ENCODE measurements at places on chromosomes 1 and 21. TPM values are rescaled to one million over a fixed set of nuclear protein-coding genes. Genes with fewer than 3 reads are reported as not detected.

GRCh38 chr1:204079608-204079999 lies 6.7 kb downstream of the SOX13 start:
- no peak overlapping the region for H3K4me3 ChIP-seq
- H3K27ac ChIP-seq, result peak overlapping the region; percentile 57
- H3K36me3 ChIP-seq, result no peaks in the 10 kb centered on the region
- DNase-seq, result no peak
- peaks cover 38% of the 10 kb centered on the region for H3K27me3 ChIP-seq

DNA sequence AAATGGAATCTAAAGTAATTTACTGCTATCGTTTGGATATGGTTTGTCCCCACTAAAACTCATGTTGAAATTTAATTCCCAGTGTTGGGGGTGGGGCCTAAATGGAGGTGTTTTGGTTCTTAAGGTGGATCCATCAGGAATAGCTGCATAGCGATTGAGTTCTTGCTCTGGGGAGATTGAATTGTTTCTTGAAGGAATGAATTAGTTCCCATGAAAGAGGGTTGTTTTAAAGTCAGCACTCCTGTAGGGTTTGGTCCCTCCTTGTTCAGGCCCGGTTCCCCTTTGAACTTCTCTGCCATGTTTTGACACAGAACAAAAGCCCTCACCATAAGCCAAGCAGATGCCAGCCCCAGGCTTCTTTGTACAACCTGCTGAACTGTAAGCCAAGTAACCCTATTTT lies 170.9 kb downstream of the COL11A1 start:
- H3K4me3 ChIP-seq, result no peak overlapping the region
- H3K4me1 ChIP-seq, result no peaks in the 10 kb centered on the region
- no peak overlapping the region for H3K27ac ChIP-seq
- H3K36me3 ChIP-seq, result no peaks in the 10 kb centered on the region
- no peak for DNase-seq

- DNase-seq, result no peak
- H3K27ac ChIP-seq, result no peak overlapping the region
- H3K4me3 ChIP-seq, result no peak overlapping the region
- peaks cover 8% of the 10 kb centered on the region for H3K36me3 ChIP-seq
- peaks cover 4% of the 10 kb centered on the region for H3K4me1 ChIP-seq
Observed at GRCh38 chr1:43773821-43774220, 66.5 kb downstream of the ST3GAL3 start.

DNA sequence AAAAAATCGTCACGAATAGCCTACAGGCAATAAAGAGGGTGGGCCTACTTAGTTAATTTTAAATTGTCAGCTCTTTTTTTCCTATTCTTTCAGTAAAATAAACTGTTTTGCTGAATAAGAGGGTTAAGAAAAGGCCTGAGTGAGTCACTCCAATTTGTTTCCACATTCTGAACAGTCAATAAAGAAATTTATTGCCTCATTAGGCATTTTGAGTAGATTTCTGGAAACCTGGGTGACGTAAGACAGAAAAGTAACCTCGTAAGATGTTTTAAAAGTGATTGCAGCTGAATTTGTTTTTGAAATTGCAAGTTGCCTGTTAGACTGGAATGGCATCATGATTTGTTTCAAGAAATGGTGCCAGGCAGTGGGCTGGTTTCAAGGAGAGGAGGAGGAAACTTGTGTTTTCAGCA lies 439.3 kb downstream of the USP25 start:
- H3K27me3 ChIP-seq, result no peaks in the 10 kb centered on the region
- DNase-seq, result no peak
- H3K4me3 ChIP-seq, result no peak overlapping the region
- no peaks in the 10 kb centered on the region for H3K36me3 ChIP-seq
- H3K4me1 ChIP-seq, result no peaks in the 10 kb centered on the region
- H3K27ac ChIP-seq, result no peak overlapping the region

DNA sequence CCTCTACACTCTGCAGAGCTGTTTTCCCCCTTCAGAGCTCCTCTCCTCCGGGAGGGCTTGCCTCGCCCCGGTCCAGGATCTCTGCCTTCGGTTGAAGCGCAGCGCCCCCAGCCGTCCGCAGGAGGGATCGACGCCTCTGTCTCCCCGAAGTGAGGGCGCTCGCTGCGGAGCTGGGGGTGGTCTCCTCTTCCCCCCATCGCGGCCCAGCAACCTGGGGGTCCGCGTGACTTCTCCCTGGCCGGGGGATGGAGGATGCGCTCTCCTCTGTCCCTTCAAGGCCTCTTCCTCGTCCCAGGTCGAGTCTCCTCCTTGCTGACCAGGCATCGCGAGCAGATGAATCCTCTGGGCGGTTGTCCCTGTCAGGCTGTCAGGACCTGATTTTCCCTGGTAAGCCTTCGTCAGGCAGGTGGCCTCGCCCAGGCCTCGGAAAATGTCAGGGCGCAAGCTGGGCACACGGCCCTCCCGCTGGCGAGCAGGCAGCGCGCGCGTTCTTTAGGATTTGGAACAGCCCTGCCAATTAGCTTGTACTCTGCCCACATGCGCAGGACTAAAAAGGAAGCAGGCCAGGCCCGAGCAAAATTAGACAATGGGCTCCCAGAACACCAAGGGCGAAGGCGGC lies 90.5 kb downstream of the EDEM3 start:
- peaks cover 6% of the 10 kb centered on the region for H3K4me1 ChIP-seq
- no peaks in the 10 kb centered on the region for H3K36me3 ChIP-seq
- no peak overlapping the region for H3K27ac ChIP-seq
- no peak overlapping the region for H3K4me3 ChIP-seq
- peaks cover 6% of the 10 kb centered on the region for H3K27me3 ChIP-seq

- H3K4me1 ChIP-seq, result peaks cover 58% of the 10 kb centered on the region
- DNase-seq, result no peak
- H3K27me3 ChIP-seq, result no peaks in the 10 kb centered on the region
- peaks cover 83% of the 10 kb centered on the region for H3K36me3 ChIP-seq
- H3K27ac ChIP-seq, result peak overlapping the region; percentile 47
Observed at GRCh38 chr1:27884006-27884954, 11.9 kb downstream of the THEMIS2 start.

GRCh38 chr1:78121710-78122109 lies 75.9 kb downstream of the GIPC2 start:
- H3K36me3 ChIP-seq, result no peaks in the 10 kb centered on the region
- no peaks in the 10 kb centered on the region for H3K4me1 ChIP-seq
- no peaks in the 10 kb centered on the region for H3K27me3 ChIP-seq
- no peak overlapping the region for H3K4me3 ChIP-seq
- DNase-seq, result no peak

GRCh38 chr1:241627453-241628259 lies 12.5 kb downstream of the CHML start:
- peak overlapping the region; percentile 57 for H3K27ac ChIP-seq
- peaks cover 7% of the 10 kb centered on the region for H3K36me3 ChIP-seq
- peaks cover 11% of the 10 kb centered on the region for H3K4me1 ChIP-seq
- peak; percentile 39 for DNase-seq

DNA sequence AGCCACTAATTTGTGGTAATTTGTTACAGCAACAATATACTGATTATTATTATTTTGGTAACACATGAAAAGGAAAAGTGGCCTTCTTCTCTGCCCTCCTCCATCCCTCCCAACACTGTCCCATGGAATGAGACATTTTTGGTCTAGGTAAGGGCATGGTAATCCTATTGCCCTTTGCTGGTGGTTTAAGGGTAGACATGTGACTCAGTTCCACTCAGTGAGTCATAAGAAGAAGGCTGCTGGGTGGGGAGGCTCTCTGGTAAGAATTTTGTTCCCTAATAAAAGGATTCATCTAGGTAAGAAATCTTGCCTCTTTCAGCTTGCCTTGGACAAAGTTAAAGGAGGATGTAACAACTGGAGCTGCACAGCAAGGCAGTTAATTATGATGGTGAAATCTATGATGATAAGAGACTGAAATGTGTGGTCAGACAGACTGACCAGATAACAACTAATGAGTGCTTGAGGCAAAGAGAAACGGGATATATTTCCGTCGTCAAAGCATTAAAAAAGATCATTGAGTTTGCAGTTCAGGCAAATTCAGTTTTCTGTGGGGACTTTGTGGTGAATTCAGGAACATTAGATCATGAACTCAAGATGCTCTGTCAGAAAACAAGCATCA lies 232.0 kb upstream of the KCNK2 start:
- H3K4me3 ChIP-seq, result no peak overlapping the region
- DNase-seq, result no peak
- H3K4me1 ChIP-seq, result no peaks in the 10 kb centered on the region
- no peaks in the 10 kb centered on the region for H3K27me3 ChIP-seq
- H3K36me3 ChIP-seq, result no peaks in the 10 kb centered on the region

OR2T11 gene
- total RNA-seq, result not detected

DNA sequence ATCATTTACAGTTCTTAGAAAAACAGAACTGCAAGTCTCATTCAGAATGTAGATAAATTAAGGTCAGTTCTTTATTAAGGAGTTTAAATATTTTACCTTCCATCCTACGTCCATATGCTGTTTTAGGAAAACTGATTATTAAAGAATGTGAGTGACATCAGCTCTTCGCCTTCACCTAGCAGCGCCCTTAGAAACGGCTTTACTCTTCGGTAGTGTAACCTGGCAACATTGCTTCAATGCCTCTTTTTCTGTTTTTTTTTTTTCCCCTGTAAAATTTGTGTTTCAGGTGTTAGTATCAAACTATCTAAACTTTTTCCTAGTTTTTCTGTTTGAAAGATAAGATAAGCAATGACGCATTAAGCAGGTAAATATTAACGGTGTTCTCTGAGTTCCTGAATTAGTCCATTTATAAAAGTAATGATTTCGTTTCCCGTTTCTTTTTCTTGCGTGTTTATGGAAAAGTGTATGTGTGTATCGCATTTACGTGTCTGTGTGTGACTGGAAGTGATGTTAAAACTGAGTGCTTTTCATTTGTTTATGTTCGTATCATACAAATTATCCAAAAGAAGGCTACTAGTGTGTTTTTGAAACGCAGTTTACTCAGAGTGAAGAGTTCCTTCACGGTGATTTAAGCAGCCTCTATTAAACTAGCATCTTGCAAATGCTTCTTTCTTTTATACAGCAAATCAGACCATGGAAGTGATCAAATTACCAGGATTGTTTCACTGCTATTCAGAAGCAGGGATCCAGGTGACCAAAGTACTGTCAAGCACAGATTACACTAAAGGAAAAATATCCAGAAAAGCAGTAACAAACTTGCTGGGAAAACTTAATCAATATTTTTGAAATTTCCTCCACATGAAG lies 139.0 kb downstream of the SDCCAG8 start:
- no peaks in the 10 kb centered on the region for H3K27me3 ChIP-seq
- H3K27ac ChIP-seq, result no peak overlapping the region
- no peaks in the 10 kb centered on the region for H3K36me3 ChIP-seq
- no peak for DNase-seq
- peaks cover 13% of the 10 kb centered on the region for H3K4me1 ChIP-seq

DNA sequence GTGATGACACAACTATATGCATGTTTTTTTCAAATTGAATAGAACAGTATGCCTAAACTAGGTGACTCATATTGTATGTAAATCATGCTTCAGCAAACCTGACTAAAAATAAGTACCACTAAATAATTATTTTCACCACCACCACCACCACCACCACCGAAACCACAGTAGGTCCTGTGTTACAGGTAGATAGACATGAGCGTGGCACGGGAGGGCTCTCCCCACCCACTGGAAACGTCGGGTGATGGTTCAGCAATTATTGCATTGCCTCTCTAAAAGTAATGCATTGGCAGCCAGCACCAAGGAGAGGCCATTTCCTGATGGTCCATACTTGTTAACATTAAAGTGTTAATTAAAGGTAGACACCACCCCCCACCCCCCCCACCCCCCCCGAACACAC lies 297.0 kb upstream of the NCAM2 start:
- no peak overlapping the region for H3K27ac ChIP-seq
- no peaks in the 10 kb centered on the region for H3K36me3 ChIP-seq
- no peak overlapping the region for H3K4me3 ChIP-seq
- no peak for DNase-seq

DNA sequence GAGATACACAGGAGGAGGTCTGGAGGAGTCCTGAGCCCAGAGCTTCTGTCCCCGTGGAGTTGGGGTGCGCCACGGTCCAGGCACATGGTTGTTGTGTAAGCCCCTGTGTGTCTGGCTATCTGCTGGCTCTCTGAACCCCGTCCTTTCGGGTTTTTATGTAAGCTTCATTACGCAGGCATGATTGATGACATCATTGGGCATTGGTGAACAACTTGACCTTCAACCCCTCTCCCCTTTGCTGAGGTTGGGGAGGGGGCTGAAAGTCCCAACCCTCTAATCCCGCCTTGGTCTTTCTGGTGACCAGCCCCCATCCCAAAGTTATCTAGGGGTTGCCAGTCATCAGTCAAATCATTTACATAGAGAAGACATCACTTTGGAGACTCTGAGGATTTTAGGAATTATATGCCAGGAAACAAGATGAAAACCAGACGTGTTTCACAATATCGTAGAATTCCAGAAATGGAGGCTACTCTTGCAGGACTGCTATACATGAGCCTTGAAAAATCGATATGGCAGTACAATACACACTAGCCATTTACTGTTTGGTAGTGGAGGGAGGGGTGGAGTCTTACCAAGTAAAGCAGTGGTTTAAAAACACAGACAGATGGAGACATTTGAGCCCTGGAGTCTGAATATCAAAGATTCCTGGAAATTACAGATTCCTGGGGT lies 69.8 kb upstream of the SCAF4 start:
- H3K4me3 ChIP-seq, result no peak overlapping the region
- H3K36me3 ChIP-seq, result no peaks in the 10 kb centered on the region
- DNase-seq, result no peak
- peaks cover 3% of the 10 kb centered on the region for H3K27me3 ChIP-seq
- no peak overlapping the region for H3K27ac ChIP-seq
